ENCODE measurements at places on chromosomes 2 and 18. TPM values are rescaled to one million over a fixed set of nuclear protein-coding genes. Genes with fewer than 3 reads are reported as not detected.

- no peak for DNase-seq
These were observed 46.7 kb downstream of the MBOAT2 start for GRCh38 chr2:8956774-8957173.

GRCh38 chr18:23384778-23385736 is 68.0 kb upstream of the RIOK3 start:
- DNase-seq, result no peak

Gene EPC2
- polyA plus RNA-seq, result 10.3 TPM

Gene C2orf81
- 3.2 TPM for polyA plus RNA-seq

GRCh38 chr2:101778102-101778501 is 80.6 kb downstream of the MAP4K4 start:
- no peak for DNase-seq

DNA sequence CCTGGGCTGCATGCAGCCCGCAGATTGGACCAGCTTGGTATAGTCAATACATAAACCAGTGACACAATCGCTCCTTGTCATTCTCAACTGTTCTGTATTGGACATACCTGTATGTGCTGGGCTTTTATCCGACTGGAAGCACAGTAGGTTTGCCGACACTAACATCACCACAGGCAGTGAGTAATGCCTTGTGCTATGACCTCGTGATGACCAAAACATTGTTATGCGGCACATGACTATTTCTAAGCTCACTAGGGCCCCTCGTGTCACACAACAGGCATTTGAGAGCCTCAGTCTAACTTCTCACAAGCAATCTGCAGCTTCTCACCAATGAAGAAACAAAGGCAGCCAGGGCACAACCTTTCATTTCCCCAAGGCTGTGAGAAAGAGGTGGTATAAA is 320.8 kb downstream of the AFF3 start:
- no peak for DNase-seq
